ENCODE measurements at places on chromosomes 12 and 14.

- H3K27me3 ChIP-seq, result no peaks in the 10 kb centered on the region
- H3K27ac ChIP-seq, result no peak overlapping the region
- no peaks in the 10 kb centered on the region for H3K36me3 ChIP-seq
- H3K4me3 ChIP-seq, result no peak overlapping the region
Observed at GRCh38 chr14:100388103-100389054, 65.2 kb downstream of the SLC25A47 start.

DNA sequence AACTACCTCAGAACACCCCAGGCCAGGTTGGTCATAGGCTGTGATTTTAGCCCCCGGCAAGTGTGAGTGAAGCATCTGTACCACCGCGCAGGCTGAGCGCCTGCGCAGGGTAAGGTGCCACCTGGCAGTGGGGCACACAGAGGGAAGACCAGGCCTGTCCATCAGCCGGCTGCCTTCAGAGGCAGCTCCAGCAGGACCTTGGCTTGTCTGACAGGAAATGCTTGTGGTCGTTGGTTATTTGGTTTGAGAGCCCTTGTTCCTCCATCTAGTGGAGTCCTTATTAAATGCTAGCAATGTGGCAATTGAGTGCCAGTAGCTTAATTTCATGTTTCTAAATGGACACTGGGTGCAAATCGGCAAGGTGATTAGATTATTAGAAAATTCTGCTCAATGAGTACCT is 27.5 kb downstream of the SLC25A29 start:
- H3K4me1 ChIP-seq, result no peaks in the 10 kb centered on the region
- no peak overlapping the region for H3K4me3 ChIP-seq
- H3K36me3 ChIP-seq, result peaks cover 15% of the 10 kb centered on the region
- DNase-seq, result no peak
- H3K27me3 ChIP-seq, result no peaks in the 10 kb centered on the region
- H3K27ac ChIP-seq, result no peak overlapping the region

GRCh38 chr14:39097159-39097558 is 5.9 kb downstream of the SEC23A start:
- no peak for DNase-seq
- H3K4me1 ChIP-seq, result peaks cover 23% of the 10 kb centered on the region

DNA sequence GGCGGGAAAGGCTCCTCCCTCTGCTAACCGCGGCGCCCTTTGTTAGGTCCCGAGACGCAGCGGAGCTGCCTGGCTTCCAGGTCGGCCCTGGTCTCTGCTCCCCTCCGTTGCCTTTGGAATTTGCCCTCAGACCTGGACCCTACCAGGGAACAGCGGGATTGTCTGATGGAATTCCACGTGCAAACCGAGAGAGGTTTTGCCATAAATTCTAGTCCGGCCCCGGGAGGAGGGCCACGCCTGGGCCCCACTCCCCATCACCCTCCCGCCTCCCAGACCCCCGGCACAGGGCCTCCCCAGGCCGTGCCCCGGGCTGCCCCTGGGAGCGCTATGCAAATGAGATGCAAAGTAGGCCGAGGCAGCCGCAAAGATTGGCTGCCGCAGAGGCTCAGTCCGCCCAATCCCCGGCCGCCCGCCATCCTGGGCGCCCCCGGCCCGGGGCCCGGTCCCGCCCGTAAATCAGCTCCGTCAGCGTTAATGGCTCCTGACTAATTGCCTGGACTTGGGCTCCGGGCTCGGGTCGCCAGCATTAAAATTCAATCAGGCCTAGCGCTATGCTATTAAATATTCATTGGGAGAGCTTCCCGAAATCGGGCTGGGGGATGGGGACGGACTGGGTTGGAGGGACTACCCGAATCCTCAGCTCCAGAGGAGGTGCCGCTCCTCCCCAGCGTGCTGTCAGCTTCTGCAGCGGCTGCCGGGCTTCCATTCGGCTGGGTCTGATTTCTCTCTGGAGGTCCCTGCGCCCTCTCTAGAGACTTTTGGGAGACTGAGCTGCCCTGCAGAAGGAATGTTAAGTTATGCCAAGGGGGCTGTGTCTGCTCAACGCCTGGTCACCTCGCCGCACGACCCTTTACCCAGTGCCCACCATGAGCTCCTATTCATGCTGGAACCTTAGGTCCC is 15.7 kb upstream of the FIGNL2 start:
- no peaks in the 10 kb centered on the region for H3K4me1 ChIP-seq
- DNase-seq, result no peak
- H3K27ac ChIP-seq, result no peak overlapping the region
- H3K27me3 ChIP-seq, result peaks cover 19% of the 10 kb centered on the region
- H3K4me3 ChIP-seq, result peak overlapping the region; percentile 25
- no peaks in the 10 kb centered on the region for H3K36me3 ChIP-seq

- H3K27me3 ChIP-seq, result no peaks in the 10 kb centered on the region
- no peak for DNase-seq
- H3K36me3 ChIP-seq, result no peaks in the 10 kb centered on the region
Observed at GRCh38 chr12:104285740-104286515, 17.6 kb upstream of the EID3 start.

DNA sequence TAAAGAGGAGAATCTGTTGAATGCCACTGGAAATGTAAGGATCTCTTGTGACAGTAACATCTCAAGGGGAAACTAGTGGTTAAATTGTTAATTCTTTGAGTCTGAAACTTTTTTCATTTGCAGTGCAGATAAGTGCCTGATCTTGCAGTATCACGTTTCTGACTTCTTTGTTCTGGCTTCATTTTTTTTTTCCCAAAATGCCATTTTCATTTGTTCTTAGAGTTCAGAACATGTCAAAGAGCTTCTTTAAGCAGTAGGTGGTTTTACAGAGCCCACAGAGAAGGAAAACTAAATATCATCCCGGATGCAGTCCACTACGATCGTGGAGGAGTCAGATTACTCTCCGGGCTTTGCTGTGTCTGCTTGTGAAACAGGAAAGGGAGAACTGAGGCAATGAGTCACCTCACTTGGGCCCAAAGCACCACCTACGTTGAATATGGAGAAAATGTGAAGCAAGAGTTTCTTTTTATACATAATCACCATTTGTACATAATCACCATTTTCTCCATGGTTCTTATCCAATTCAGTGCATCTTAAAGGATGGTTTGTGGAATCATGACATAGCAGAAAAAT is 43.9 kb downstream of the HMGA2 start:
- no peak for DNase-seq
- H3K36me3 ChIP-seq, result no peaks in the 10 kb centered on the region
- H3K4me3 ChIP-seq, result no peak overlapping the region
- no peak overlapping the region for H3K27ac ChIP-seq

DNA sequence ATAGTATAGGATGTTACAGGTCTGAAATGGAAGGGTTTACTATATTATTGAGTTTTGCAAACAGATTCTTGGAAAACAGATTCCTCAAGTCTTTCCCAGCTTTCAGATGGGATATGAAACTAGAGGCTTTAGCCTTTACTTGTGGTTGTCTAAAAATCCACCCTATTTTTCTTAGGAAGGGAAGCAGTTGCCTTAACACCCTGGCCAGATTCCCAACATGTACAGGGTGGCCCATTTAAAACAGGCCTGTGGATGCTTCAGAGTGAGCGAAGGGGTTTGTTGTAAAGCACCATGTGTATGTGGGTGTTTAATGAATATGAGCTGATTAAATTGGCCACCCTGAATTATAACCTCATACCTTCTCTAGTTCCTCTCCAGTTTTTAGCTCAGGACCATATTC is 415.9 kb downstream of the ZFP36L1 start:
- H3K4me3 ChIP-seq, result no peak overlapping the region
- peaks cover 52% of the 10 kb centered on the region for H3K4me1 ChIP-seq
- DNase-seq, result no peak
- H3K27ac ChIP-seq, result peak overlapping the region; percentile 82
- H3K36me3 ChIP-seq, result no peaks in the 10 kb centered on the region

GRCh38 chr14:35747379-35747778 is 61.7 kb downstream of the RALGAPA1 start:
- H3K27me3 ChIP-seq, result no peaks in the 10 kb centered on the region
- no peak overlapping the region for H3K27ac ChIP-seq
- no peak for DNase-seq
- no peak overlapping the region for H3K4me3 ChIP-seq
- H3K36me3 ChIP-seq, result peaks cover 1% of the 10 kb centered on the region

- H3K27ac ChIP-seq, result no peak overlapping the region
- no peaks in the 10 kb centered on the region for H3K4me1 ChIP-seq
- H3K36me3 ChIP-seq, result no peaks in the 10 kb centered on the region
- no peaks in the 10 kb centered on the region for H3K27me3 ChIP-seq
- no peak for DNase-seq
Observed at GRCh38 chr12:63958876-63959580, 114.5 kb downstream of the SRGAP1 start.

GRCh38 chr12:24681570-24681969 is 267.3 kb downstream of the BCAT1 start:
- DNase-seq, result no peak
- no peaks in the 10 kb centered on the region for H3K27me3 ChIP-seq
- H3K4me3 ChIP-seq, result no peak overlapping the region

GRCh38 chr12:128702371-128702770 is 121.4 kb downstream of the SLC15A4 start:
- H3K27ac ChIP-seq, result no peak overlapping the region
- H3K4me1 ChIP-seq, result no peaks in the 10 kb centered on the region
- no peaks in the 10 kb centered on the region for H3K27me3 ChIP-seq
- DNase-seq, result no peak

DNA sequence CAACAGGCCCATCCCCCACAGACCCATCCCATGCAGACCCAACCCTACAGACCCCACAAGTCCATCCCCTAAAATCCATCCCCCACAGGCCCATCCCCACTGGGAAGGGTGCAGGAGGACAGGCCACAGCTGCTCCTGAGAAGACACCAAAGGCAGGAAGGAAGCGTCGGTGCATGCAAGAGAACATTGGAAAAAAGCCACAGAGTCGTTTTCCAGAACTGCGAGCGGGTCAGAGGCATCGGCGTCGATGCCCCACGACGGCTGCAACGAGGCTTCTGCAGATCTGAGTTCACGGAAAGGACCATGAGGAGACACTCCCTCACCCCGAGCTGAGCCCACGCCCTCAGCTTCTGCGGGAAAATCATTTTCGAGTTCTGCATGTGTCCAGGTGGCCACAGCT is 59.6 kb upstream of the GALNT9 start:
- H3K27me3 ChIP-seq, result peaks cover 78% of the 10 kb centered on the region
- no peak overlapping the region for H3K4me3 ChIP-seq
- H3K4me1 ChIP-seq, result no peaks in the 10 kb centered on the region
- no peak overlapping the region for H3K27ac ChIP-seq
- H3K36me3 ChIP-seq, result no peaks in the 10 kb centered on the region
- DNase-seq, result peak; percentile 25

DNA sequence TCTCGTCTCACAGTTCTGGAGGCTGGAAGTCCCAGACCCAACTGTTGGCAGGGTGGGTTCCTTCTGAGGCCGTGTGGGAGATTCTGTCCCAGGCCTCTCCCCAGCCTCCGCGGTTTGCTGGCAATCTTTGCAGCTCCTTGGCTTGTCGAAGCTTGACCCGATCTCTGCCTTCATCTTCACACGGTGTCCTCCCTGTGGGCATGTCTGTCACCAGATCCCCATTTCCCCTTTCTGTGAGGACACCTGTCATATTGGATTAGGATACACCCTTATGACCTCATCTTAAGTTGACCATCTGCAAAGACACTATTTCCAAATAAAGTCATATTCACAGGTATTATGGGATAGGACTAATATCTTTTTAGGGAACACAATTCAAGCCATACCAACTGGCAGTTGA is 22.6 kb upstream of the LRP1-AS start:
- H3K36me3 ChIP-seq, result peaks cover 79% of the 10 kb centered on the region
- H3K27ac ChIP-seq, result no peak overlapping the region
- H3K4me1 ChIP-seq, result peaks cover 7% of the 10 kb centered on the region

GRCh38 chr12:5512601-5512970 is 80.7 kb downstream of the NTF3 start:
- no peaks in the 10 kb centered on the region for H3K27me3 ChIP-seq
- no peak overlapping the region for H3K27ac ChIP-seq
- DNase-seq, result no peak
- no peak overlapping the region for H3K4me3 ChIP-seq

- no peaks in the 10 kb centered on the region for H3K4me1 ChIP-seq
- peaks cover 100% of the 10 kb centered on the region for H3K36me3 ChIP-seq
- DNase-seq, result no peak
- no peak overlapping the region for H3K4me3 ChIP-seq
- no peaks in the 10 kb centered on the region for H3K27me3 ChIP-seq
- H3K27ac ChIP-seq, result no peak overlapping the region
Observed at GRCh38 chr12:108523365-108523764, 8.3 kb downstream of the FICD start.

- H3K4me3 ChIP-seq, result no peak overlapping the region
- no peaks in the 10 kb centered on the region for H3K36me3 ChIP-seq
- H3K4me1 ChIP-seq, result no peaks in the 10 kb centered on the region
Observed at GRCh38 chr12:127717278-127717677, 549.7 kb upstream of the TMEM132C start.

- H3K4me3 ChIP-seq, result no peak overlapping the region
- H3K36me3 ChIP-seq, result no peaks in the 10 kb centered on the region
- H3K27me3 ChIP-seq, result no peaks in the 10 kb centered on the region
- no peaks in the 10 kb centered on the region for H3K4me1 ChIP-seq
- H3K27ac ChIP-seq, result no peak overlapping the region
- no peak for DNase-seq
Observed at GRCh38 chr12:122934722-122935121, 31.5 kb downstream of the ABCB9 start.

DNA sequence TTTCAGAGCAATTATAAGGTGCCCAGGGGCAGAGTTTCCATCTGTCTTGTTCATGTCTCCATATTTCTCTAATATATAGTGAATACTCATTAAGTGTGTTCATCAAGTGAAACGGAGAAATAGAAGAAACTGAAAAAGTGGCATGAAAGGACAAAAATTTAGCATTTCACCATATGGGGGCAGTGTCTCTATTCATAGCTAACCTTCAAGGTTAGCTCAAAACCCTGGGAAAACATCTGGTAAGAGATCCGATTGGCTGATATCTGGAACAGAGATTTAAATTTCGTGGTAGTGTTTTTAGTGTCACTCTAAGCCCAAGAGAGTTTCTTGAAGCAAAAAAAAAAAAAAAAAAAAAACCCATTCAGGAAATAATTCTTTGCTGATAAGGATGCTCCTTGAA is 367.5 kb downstream of the DAD1 start:
- no peak overlapping the region for H3K27ac ChIP-seq
- H3K4me3 ChIP-seq, result no peak overlapping the region
- H3K4me1 ChIP-seq, result peaks cover 11% of the 10 kb centered on the region
- no peaks in the 10 kb centered on the region for H3K36me3 ChIP-seq
- H3K27me3 ChIP-seq, result no peaks in the 10 kb centered on the region
- DNase-seq, result no peak

DNA sequence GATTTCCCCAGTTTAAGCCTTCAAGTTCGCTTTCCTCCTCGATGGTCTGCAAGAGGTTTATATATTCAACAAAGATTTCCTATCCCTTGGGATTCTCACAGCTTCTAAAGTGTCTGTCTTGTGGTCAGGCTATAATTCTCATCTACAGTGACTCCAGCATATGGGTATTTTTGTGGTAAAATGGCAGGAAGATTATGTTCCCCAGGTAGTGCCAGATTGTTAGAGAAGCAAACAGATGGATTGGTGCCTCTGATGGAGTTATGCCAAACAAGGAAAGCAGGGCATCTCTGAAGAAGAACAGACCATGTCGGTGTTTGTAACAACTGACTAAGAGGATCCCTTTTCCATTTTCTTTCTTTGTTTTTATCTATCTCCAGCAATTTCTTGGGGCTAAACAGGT is 5.5 kb upstream of the CCDC175 start:
- no peak overlapping the region for H3K27ac ChIP-seq
- no peak for DNase-seq
- no peak overlapping the region for H3K4me3 ChIP-seq
- H3K36me3 ChIP-seq, result no peaks in the 10 kb centered on the region
- no peaks in the 10 kb centered on the region for H3K27me3 ChIP-seq

GRCh38 chr14:47785058-47785457 is 109.7 kb upstream of the MDGA2 start:
- no peaks in the 10 kb centered on the region for H3K4me1 ChIP-seq
- no peak overlapping the region for H3K27ac ChIP-seq
- DNase-seq, result no peak
- H3K27me3 ChIP-seq, result no peaks in the 10 kb centered on the region

Data from sigmoid colon (tissue), 7 donors.